Fibroblast of skin of right biceps (primary cell): ENCODE measurements at places on chromosomes 2 and 18.

DNA sequence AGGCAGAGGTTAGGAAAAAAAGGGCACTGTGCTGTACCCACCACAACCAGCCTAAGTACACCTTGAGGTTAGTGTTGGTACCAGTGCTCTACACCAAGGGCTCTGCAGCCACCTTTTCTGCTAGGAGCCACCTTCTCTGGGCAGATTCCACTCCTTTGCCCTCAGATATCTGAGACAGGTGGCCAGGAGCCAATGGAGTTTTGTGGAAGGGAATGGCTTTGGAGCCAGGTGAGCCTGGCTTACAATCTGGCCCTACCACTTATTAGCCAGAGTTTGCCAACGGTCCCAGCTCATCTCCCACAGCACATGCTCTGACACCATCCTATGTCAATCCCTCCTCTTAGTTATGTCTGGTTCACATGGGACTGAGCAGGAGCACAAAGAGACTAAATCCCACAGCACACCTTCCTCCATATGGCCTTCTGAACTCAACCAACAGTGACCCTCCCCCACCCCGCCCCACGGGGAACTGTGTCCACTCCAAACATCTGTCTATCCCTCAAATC is 77.5 kb downstream of the CLHC1 start:
- no peak for DNase-seq

- DNase-seq: no peak
Observed at GRCh38 chr2:75533135-75533534, 27.6 kb downstream of the EVA1A start.

GRCh38 chr2:4604767-4605166 is 901.4 kb downstream of the DCDC2C start:
- DNase-seq: no peak

- DNase-seq: peak; percentile 73
Observed at GRCh38 chr2:18701981-18702380, 112.6 kb upstream of the NT5C1B start.

DNA sequence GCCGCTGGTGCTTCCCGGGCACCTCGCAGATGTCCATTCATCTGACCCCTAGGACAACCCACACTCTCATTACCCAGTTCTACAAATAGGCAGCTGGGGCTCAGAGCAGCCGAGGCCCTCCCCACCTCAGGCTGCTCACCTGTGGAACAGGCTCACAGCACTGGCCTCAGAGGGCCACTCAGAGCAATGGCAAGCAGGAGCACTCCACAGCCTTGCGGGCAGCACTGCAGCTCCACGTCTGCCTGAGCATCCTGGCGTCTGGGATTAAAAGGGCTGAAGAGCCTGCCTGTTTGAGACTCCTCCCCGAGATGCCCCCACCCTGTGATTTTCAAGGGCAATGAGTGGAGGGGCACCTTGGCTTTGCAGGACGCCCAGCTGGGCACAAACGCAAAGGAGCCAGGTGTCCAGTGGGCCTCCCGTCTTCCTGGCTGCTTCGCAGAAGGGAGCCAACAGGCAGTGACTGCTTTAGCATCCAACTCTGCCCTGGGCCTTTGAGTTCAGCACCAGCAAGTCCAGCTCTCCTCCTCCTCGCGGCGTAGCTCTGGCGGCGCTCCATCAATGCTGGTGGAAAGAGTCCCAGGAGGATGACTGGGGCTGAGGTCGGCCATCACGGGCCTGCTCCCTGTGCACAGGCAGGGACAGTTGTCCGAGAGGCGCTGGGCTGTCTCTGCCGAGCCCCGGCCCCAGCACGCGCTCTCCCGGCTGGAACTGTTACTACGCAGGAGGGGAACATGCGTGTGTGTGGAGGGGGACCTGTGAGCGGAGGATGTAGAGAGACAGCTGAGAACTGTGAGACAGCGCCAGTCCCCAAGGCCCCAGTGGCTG is 297.2 kb downstream of the NDUFA10 start:
- DNase-seq: no peak

DNA sequence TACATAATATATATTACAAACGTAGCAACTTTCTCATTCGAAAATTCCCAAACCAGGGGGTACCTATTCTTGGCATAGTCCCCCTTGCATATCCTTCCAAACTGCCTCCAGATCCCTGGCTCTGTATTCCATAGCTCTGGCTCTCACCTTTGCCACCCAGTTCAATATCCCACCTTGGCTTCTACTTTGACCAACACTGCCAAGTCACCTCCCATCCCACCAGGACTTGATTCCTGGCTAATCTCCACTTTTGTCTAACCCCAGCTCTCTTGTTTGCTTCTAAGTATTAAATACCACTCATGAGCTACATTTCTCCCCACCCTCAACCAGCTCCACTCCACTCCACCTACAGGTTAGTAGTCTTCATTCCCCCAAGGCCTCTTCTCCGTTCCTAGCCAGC is 103.2 kb upstream of the WDR75 start:
- no peak for DNase-seq

- DNase-seq: no peak
Observed at GRCh38 chr2:37923308-37924055, 1.6 kb upstream of the RMDN2 start.
